ENCODE measurements at places on chromosomes 5 and 9. TPM values are rescaled to one million over a fixed set of nuclear protein-coding genes. Genes with fewer than 3 reads are reported as not detected.

- H3K4me1 ChIP-seq, result peaks cover 2% of the 10 kb centered on the region
- no peaks in the 10 kb centered on the region for H3K27me3 ChIP-seq
- H3K4me3 ChIP-seq, result no peak overlapping the region
- H3K27ac ChIP-seq, result no peak overlapping the region
- H3K36me3 ChIP-seq, result peaks cover 34% of the 10 kb centered on the region
Observed at GRCh38 chr9:92042260-92042659, 73.0 kb downstream of the SPTLC1 start.

- H3K27ac ChIP-seq, result no peak overlapping the region
- H3K36me3 ChIP-seq, result no peaks in the 10 kb centered on the region
- no peak for DNase-seq
- H3K4me3 ChIP-seq, result no peak overlapping the region
Observed at GRCh38 chr9:136695435-136695895, 8.2 kb upstream of the AGPAT2 start.

DNA sequence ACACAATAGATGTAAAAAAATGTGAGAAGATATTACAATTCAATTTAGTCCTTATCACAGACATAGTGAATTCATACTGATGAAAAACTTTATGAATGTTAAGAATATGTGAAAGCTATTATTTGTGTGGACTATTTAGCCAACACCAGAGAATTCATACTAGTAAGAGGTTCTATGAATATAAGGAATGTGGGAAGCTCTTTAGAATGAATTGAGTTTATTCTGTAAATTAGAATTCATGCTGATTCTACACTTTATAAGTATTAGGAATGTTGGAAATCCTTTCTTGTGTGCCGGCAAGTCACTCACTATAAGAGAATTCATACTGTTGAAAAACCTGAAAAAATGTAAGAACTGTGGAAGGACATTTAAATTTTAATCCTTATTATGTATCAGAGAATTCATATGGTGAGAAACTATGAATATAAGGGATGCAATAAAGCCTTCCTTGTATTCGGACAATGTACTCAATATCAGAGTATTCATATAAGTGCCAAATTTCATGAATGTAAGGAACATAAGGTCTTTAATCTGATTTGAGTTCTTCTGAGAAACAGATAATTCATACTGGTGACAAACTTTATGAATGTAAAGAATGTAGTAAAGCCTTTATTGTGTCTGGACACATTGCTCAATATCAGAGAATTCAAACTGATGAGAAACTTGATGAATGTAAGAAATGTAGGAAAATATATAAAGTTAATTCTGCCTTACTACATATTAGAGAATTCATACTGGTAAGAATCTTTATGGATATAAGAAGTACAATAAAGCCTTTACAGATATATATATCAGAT lies 21.6 kb upstream of the PCDHA1 start:
- H3K27ac ChIP-seq, result no peak overlapping the region
- H3K27me3 ChIP-seq, result no peaks in the 10 kb centered on the region
- no peaks in the 10 kb centered on the region for H3K4me1 ChIP-seq
- H3K36me3 ChIP-seq, result no peaks in the 10 kb centered on the region
- H3K4me3 ChIP-seq, result no peak overlapping the region

DNA sequence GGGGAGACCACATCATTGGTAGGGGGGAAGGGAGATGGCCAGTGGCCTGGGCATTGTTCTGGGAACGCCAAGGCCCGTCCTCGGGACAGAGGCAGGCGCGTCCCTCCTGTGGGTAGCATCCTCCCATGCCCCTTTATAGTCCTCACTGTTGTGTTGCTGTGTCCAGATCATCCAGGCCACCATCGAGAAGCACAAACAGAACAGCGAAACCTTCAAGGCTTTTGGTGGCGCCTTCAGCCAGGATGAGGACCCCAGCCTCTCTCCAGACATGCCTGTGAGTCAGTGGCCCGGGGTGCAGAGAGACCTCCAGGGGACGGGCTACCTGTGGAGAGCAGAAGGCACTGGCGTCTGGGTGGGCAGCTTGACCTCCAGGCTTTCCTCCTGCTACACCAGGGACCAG lies 38.4 kb upstream of the SUSD3 start:
- peaks cover 12% of the 10 kb centered on the region for H3K36me3 ChIP-seq
- no peak for DNase-seq
- H3K27me3 ChIP-seq, result no peaks in the 10 kb centered on the region
- H3K4me3 ChIP-seq, result no peak overlapping the region

DNA sequence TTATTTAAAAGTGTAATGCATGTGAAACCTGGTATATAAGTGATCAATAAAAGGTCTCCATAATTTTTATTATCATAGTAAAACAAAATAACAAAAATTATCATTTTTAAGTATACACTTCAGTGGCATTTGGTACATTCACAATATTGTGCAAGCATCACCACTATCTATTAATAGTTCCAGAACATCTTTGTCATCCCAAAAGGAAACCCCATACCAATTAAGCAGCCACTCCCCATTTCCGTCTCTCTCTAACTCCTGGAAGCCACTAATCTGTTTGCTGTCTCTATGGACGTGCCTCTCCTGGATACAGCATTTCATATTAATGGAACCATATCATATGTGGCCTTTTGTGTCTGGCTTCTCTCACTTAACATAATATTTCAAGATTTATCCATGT lies 7.6 kb downstream of the OLFML2A start:
- H3K27ac ChIP-seq, result no peak overlapping the region
- H3K4me1 ChIP-seq, result peaks cover 2% of the 10 kb centered on the region
- H3K27me3 ChIP-seq, result peaks cover 11% of the 10 kb centered on the region
- H3K36me3 ChIP-seq, result peaks cover 2% of the 10 kb centered on the region
- no peak for DNase-seq

DNA sequence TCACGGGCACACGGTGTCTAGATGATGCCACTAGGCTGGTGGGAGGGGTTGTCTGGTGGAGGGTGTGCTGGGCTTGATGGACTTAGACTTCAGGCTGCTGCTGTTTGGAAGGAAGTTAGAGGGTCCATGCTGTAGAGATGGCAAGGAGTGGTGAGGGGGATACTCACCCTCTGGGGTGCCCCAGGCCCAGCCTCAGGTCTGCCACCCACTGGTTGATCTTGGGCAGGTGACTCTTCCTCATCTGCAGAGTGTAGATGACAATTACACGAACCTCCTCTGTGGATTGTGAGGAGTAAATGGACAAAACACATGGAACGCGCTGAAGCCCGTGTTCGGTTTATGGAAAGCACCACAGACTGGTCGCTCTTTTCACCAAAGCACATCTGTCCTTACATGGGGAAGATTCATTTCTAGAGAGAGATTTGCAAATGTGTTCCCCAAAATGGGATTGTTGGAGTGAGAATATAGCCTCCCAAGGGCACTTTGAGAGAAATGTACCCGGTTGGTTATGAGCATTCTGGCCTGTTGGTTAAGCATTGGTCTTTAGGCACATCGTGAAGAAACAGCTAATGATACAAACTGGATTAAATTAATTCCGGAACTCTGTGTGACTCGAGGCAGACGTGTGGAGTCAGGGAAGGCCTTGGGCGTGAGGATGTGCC lies 58.2 kb downstream of the ZNF618 start:
- H3K27ac ChIP-seq, result no peak overlapping the region
- no peaks in the 10 kb centered on the region for H3K36me3 ChIP-seq
- no peak for DNase-seq
- no peaks in the 10 kb centered on the region for H3K27me3 ChIP-seq

DNA sequence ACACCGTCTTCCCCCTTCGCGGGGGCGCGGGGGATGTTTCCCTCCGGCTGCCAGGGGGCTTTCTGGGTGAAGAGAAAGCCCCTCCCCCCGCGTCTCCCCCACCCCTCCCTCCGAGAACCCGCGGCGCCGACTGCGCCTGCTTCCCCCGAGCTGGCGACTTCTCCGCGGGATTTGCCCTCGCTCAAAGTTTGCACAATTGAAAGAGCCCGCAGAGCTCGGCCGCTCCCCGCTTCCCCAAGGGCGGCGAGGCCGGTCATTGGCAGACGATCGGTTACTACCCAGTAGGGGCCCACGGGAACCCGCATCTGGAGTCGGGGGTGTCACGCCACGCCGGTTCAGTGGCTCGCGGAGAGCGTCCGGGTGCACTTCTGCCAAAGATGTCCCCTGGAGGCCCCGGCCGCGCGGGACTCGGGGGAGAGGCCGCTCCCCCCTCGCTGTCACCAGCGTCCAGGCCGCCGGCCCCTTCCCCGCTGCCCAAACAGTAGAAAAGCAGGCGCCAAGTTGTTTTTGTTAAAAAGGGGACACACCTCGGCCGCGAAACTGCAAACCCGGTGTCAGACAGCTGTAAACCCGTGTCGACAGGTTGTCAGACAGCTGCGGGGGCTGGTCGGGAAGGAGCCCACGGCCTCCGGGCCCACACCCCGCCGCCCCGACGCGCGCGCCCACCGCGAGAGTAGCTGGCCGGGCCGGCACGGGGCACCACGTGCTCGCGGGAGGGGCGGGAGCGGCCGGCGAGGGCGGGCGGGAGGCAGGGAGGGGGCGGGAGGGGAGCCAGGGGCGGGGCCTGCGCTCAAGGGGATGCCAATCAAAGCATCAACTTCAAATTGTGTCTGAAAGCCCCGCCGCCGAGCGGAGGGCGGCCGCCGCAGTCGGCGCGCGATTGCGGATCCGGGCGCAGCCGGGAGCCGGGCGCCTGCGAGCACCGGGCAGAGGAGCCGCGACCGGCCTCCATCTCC lies at the start of gene IRX1:
IRX1 (plus strand) TSS at position 827 of the 956 bp plus-strand sequence. CDS start 274 bp downstream, outside the sequence.
- no peak for DNase-seq
- H3K27me3 ChIP-seq, result peaks cover 59% of the 10 kb centered on the region
- peak within 1 kb of the TSS; percentile 28 for H3K4me3 ChIP-seq
- H3K4me1 ChIP-seq, result no peaks in the 10 kb centered on the region
- H3K27ac ChIP-seq, result no peak within 1 kb of the TSS
- peaks cover 9% of the 10 kb centered on the region for H3K36me3 ChIP-seq

- DNase-seq, result no peak
- no peaks in the 10 kb centered on the region for H3K27me3 ChIP-seq
- H3K27ac ChIP-seq, result no peak overlapping the region
Observed at GRCh38 chr5:121027636-121028035, 563.5 kb downstream of the PRR16 start.

- H3K36me3 ChIP-seq, result no peaks in the 10 kb centered on the region
- H3K4me1 ChIP-seq, result no peaks in the 10 kb centered on the region
- no peak overlapping the region for H3K27ac ChIP-seq
- H3K27me3 ChIP-seq, result peaks cover 50% of the 10 kb centered on the region
- no peak for DNase-seq
Observed at GRCh38 chr9:109231593-109231992, 64.5 kb upstream of the FRRS1L start.

MARCOL gene
- total RNA-seq, result not detected

IL3 gene
- total RNA-seq, result not detected

Measured in T-helper 17 cell (primary cell).